A549 treated with CpdA at 1 μM for 4 hours (cell line): ENCODE measurements at places on chromosomes 16 and 17. TPM values are rescaled to one million over a fixed set of nuclear protein-coding genes. Genes with fewer than 3 reads are reported as not detected.

The CCR7 gene
- total RNA-seq = 0.80 to 1.2 TPM (median 1.1 TPM) in 5 replicates

The MYLK3 gene
- total RNA-seq = 0.02 to 0.06 TPM (median 0.05 TPM) in 4 of 5 replicates, not detected in the other

The TBC1D3B gene
- total RNA-seq = 1.9 to 3.7 TPM (median 3.5 TPM) in 5 replicates

The MYH2 gene
- total RNA-seq = not detected in 5 replicates

The FOXL1 gene
- total RNA-seq = 0.50 to 1.1 TPM (median 0.83 TPM) in 5 replicates
